ENCODE measurements at places on chromosomes 3 and 15. TPM values are rescaled to one million over a fixed set of nuclear protein-coding genes. Genes with fewer than 3 reads are reported as not detected.

DNA sequence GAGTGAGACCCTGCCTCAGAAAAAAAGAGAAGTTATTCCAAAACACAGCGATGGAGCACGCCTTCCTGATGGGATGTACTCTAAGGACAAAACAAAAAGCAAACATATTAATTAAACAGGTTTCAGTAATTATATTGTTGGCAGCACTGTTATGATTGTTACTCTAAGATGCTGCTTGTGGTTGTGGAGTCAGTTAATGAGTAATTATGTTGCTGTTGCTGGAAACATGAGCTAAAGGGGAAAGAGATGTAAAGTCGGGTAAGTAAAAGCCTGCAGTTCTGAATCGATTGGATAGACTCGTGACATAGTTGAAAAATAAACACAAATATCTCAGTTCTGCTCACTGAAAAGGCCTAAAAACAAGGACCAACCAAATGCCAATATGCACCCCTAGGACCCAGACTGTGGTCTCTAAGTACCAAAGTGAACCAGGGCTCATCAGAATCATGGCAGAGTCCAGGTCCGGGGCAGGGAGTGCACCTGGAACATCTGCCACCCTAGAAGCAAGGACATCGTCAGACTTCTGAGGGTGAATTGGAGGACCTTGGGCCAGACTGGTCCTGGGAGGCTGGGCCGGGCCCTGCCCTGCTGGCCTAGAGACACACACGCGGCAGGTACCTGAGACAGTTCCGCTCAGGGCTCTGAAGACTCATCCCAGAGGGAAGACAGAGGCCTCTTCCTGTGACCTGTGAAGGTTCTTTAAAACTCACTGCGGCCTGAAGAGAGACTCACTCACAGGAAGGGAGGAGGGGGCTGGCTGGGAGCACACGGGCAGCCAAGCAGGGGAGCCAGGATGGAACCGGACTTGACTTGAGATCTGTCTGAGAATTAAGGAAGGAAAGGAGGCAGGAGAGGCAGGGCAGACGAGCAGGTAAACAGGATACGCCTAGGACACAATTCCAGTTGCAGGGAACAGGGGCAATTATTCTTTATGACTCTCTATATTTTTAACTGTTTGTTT, 140.5 kb downstream of the LRRK1 start:
- no peak for DNase-seq

DNA sequence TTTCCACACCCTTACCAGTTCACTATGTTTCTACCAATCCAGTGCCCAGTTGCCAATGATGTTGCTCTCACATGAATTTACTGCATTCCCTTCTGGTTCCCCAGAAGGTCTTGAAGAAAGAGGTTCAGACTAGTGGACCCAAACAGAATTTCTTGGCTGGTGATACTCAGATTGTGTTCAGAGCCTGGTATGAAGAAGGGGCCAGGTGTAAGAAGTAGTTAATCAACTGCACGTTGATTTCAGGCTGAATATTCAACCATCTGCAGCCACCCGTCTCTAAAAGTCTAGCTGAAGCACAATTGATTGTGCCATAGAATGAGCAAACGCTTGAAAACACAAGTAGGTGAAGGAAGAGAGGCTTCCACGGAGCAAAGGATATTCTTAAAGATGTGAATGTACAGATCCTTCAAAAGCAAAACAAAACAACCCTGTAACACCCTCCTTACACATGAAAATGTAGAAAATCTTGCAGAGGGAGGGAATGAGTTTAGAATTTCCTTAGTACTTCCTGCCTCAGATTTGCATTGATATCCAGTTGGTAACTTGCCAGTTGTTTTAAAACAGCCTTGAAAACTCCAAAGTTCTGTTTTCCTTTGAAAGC, 4.7 kb downstream of the RBMS3 start:
- no peak for DNase-seq

- no peak for DNase-seq
Measured at GRCh38 chr3:99118381-99118780, 216.9 kb upstream of the DCBLD2 start.

Gene PRR20G
- not detected for total RNA-seq

DNA sequence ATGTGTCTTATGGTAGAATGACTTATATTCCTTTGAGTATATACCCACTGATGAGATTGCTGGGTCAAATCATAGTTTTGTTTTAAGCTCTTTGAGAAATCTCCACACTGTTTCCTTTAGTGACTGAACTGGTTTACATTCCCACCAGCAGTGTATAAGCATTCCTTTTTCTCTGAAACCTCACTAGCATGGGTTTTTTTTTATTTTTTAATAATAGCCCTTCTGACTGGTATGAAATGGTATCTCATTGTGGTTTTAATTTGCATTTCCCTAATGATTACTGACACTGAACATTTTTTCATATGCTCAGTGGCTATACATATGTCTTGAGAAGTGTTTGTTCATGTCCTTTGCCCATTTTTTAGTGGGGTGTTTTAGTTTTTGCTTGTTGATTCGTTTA, 494.3 kb downstream of the SQOR start:
- no peak for DNase-seq

DNA sequence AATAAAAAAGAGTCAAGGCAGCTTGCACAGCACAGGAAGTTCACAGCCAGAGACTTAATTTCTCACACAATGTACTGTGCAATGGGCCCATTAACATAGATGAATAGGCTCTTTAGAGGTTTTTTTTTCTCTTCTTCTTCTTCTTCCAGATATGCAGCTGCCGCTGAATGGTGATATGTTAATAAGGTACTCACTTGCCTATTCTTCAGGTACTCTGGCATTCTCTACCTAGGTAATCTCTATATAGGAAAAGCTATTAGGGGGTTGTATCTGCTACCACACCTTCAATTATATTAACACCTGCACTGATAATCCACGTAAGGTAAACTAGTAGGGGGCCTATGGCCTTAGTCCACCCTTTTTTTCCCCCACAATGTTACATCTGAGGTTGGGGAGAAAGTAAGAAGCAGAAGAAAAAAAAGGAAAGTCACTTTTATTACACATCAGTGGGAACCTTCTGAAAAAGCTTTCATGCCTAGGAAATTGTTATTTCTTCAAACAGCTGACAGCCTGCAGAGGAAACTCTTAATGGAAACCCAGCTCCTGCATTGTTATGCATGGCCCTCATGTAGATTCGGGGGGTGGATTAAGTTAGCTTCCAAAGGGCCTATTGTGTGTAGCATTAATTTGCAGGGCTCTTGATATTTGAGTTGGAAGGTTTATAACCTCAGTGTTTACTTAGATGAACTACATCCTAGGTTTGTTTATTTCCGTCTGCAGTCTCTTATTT, 525.5 kb downstream of the ZIC1 start:
- no peak for DNase-seq

GRCh38 chr15:68378595-68378994, 53.4 kb downstream of the ITGA11 start:
- no peak for DNase-seq

Gene CCR4
- not detected for total RNA-seq

Gene CCDC39
- not detected for total RNA-seq

- DNase-seq: no peak
Measured at GRCh38 chr15:80559320-80559693, 135.8 kb upstream of the ABHD17C start.

DNA sequence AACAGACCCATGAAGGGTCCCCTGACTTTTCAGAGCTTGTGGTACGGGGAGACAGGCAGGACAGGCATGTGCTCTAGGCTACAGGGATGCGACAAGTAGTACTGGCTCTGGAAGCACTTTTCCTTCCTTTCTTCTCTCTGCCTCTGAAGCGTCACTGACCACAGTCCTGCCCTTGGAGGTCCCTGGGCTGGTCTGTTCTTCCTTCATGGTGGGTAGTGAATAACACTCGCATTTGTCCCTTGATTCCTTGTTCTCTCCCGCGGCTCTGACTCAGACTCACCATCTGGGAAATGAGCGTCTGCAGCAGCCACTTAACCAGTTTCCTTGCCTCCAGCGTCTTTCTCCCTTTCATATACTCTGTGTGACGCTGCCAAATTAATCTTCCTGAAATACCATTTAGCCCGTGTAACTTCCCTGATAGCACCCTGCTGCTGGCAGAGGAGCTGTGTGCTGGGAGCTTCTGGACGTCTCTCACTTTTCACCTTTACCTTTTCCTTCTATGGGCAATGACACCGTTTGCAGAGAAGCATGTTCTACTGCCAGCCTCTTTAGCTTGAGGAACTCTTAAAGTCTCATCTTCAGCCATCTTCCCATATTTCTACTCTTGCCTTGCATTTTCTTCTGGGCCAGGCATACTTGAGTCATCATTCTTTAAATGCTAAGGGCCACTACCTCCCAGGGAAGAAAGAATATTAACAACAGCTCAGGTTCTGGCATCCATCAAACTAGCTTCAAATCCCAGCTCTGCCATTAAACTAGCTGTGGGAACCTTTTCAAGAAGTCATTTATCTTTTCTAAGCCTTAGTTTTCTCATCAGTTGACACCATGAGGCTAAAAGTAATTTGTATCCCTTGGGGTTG, 33.6 kb downstream of the TMEM45A start:
- no peak for DNase-seq

Gene TGM4
- not detected for total RNA-seq

- peak; percentile 5 for DNase-seq
Measured at GRCh38 chr3:78605178-78605577, 1162.6 kb downstream of the ROBO1 start.

Gene RYK
- 14.8 TPM for total RNA-seq

- no peak for DNase-seq
Measured at GRCh38 chr15:100309109-100310040, 32.4 kb downstream of the ADAMTS17 start.

DNA sequence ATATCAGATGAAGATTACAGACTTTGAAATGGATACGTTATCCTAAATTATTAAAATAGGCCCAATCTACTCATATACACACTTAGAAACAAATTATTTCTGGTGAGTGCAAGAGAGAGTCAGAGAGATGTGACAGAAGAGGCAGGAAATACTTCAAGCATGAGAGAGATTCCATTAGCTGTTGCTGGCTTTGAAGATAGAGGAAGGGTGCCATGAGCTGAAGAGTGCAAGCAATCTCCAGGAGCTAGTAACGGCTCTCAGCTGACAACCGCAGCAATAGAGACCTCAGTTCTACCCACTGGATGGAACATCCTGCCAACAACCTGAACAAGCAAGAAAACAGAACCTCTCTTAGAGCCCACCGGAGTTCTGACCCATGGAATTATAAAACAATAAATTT, 270.7 kb upstream of the SLITRK3 start:
- DNase-seq: no peak

Gene MORC1
- not detected for total RNA-seq

- no peak for DNase-seq
Measured at GRCh38 chr3:9499455-9500107, 54.0 kb downstream of the LHFPL4 start.

Gene CFAP161
- total RNA-seq: 0.11 TPM

Gene MAP6D1
- 10.8 TPM for total RNA-seq

DNA sequence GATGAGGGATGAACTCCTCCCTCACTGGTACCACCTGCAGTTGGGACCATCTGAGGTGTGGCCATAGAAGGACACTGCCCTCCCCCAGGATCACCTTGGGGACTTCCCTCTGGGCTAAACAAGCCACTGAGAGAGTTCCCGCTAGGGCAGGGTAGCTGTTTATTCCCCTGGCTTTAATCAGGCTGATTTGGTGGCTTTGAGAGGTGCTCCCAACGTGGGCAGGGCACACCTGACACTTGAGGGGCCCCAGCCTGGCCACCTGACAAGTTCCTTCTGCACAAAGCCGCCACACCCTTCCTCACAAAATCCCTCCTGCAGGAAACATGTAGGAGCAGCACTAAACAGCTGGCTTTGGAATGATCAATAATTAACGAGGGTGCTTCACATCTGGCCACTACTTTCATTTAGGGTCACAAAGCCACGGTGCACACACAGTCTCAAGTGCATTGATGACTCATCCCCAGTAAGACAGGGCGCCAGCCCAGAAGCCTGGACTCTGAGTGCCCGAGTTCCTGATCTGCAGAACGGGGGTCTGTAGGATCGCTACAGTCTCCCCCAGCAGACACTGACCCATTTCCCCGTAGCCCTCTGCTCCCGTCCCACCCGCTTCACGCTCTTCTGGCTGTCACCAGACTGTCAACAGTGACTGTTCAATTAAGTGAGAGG, 75.1 kb downstream of the ATP10A start:
- DNase-seq: no peak

- no peak for DNase-seq
Measured at GRCh38 chr15:94203306-94203705, 28.1 kb upstream of the MCTP2 start.

Gene EPHA6
- total RNA-seq: not detected

- no peak for DNase-seq
Measured at GRCh38 chr3:38555149-38555840, 59.2 kb downstream of the EXOG start.

DNA sequence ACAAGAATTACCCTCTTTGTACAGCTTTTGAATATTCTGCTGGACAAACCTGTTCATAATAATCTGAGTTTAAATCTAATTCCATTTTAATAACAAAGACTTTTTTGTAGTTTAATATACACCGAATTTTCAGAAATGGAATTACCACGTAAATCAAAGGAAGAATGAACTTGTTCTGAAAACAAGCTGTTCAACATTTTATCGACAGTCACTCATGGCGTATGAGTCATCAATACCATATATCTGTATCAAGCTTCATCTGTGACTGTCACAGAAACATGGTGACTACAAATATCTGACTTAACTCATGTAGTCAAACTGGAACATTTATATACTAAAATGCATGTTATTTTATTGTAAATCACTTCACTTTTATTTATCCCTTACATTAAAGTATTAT, 90.0 kb downstream of the EFL1 start:
- DNase-seq: no peak

Gene TPRG1
- not detected for total RNA-seq

DNA sequence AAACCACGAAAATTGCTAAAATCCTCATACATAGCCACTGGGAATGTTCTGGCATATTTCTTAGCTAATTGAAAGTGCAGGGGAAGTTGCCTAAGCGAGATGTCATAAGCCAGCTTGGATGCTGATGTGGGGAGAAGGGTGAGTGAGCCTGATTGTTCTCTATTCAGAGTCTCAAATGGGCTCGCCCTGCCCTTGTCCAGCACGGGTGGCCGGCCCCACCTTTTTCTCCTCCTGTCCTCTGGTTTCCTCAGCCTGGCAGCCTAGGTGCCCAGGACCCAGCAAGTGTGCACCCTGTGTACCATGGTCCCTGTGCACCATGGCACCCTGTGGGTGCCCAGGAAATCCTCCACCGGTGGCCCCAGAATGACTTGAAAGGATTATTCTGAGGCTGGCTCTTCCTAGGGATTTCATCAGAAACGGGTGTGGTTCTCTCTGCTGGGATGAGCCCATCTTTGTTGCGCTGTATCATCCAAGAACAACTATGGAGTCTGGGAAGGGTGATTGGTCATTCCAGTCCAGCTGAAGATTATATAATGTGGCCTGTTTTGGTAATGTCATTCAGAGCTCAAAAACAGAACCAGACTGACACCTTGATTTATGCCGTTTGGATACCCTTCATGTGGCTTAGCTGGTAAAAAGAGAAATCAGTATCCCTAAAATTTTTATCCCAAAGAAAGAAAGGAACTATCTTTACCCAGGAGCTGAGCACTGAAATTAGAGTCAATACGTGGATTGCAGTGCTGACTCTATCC, 150.8 kb upstream of the BHLHE40 start:
- no peak for DNase-seq

Gene WDR72
- total RNA-seq: not detected

Gene NR2F2
- not detected for total RNA-seq

Gene TMEM202
- not detected for total RNA-seq

Gene HCLS1
- 203 TPM for total RNA-seq

Gene HYAL3
- 17.2 TPM for total RNA-seq

GRCh38 chr3:129845956-129846355, 47.6 kb downstream of the TMCC1 start:
- no peak for DNase-seq

Gene DAZL
- total RNA-seq: not detected

Gene OSTN
- not detected for total RNA-seq

Data from Karpas-422 (cell line).